Neural crest cell (in vitro differentiated cells): ENCODE measurements at places on chromosomes 12 and 14.

DNA sequence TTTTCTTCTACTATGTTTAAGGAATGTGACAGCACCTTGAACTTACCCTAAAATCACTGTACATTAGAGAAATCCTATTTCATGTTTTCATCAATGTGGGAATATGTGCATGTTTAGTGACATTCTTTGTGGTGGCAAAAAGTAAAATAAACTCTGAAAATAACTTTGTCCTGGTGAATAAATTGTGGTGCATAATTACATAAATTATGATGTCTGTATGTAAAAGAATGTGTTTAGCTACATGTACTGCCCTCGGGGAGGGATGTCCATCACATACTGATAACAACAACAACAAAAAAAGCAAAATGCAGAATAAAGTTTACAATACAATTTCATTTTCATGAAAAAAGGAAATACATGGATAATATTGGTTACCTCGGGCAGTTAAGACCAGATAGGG, 157.3 kb downstream of the METTL25 start:
- DNase-seq = no peak

DNA sequence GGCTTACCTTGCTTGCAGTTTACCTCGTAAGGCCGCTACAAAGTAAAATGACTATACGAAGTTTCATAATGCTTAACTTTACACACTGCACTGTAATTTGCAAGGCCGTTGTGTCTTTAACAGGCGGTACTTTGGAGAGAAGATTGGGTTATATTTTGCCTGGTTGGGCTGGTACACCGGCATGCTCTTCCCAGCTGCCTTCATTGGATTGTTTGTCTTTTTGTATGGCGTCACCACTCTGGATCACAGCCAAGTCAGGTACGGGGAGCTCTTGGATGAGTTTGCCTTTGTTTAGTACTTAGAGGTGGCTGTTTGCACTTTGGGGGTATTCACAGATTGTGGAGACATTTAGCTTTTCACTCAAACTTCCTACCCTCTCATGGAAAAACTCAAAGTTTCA, 167.8 kb downstream of the SLC5A8 start:
- DNase-seq = no peak

DNA sequence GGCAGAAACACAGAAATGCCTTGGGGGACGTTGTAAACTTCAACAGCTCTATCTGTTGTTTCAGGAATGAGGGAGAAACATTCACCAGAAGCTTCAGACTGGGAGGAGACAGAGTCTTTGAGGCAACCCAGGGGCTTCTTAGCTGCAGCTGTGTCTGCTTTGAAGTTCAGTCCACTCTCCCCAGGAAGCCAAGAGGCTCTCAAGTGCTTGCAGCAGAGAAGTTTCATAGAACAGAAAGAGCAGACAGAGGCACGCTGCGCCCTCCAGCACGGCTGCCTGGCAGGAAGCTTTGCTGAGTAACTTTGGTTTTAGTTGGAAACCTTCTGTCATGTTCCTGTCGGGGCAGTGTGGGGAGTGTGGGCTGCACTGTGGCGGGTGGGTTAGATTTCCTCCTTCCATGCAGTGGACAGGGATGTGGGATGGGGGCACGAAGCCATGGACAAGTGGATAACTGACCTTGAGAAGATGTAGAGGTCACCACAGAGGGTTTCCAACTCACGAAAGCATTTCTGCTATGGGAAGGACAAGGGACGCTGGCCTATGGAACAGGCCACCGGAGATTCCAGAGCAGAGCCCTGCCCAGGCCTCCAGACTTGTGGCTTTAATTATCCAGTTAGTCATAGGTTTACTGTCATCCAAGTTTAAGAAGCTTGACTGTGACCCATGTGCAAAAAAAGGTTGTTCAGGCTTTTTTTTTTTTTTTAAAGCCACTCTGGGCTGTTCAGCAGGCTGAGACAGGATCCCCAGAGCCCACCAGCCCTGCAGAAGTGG, 107.7 kb downstream of the ARF6 start:
- DNase-seq = no peak

- DNase-seq = peak; percentile 23
Observed at GRCh38 chr12:65306366-65307168, 28.1 kb downstream of the MSRB3 start.

- no peak for DNase-seq
Observed at GRCh38 chr12:11815397-11815796, 165.9 kb downstream of the ETV6 start.

DNA sequence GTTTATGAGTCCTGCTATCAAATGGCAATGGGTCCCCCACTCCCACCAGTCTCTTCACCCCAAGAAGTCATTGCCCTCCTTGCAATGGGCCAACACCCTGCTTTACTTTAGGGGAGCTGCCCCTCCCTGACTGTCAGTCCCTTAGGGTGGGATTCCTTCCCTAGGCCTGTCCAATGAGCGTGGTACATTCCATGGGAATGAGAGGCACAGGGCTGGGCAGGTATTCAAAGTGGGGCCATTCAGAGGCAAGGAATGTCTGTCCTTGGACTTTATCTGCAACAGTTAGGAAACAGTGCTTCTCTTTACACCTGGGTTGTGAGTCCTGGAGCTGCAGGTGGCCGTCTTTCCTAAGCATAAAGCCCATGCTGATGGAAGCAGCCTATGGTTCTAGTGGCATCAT, 40.8 kb downstream of the TMEM132C start:
- DNase-seq = no peak

DNA sequence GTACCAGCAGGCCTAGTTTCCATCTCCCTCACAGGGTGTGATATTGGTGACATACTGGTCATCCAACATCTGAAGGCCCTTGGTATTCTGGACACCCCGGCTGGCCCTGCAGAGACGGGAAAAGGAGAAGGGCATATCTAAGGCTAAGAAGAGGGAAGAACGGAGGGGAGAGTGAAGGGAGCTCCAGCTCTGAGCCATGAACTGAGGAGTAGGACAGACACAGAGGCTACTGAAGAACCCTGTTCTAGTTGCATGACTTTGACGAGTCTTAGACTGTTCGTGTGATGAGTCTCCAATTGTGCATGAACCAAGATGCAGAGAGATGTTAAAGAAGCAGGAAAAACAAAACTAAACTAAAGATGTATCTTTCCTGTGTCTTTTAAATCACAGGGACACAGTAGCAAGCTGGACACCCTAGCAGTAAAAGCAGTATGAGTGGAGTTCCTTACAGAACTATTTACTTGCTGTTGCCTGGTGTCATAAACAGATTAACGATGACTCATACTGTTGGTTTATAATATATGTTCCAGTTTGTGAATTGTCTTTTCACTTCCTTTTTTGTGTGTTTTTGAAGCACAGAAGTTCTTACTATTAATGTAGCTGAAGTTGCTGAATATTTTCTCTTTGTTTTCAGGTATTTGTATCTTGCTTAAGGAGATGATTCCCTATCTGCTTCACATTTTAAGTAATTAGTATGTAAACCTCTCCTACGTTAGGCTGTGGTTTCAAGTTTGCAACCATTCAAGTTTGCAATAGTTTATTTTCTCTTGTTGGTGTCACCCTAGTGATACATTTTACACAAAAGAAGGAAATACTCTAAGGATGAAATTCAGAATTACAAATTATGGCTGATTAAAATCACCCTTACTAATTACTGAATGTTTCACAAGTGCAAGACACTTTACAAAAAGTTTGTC, 15.7 kb downstream of the FAR2 start:
- DNase-seq = no peak

GRCh38 chr14:73785834-73786635, 65.6 kb upstream of the PTGR2 start:
- peak; percentile 51 for DNase-seq

DNA sequence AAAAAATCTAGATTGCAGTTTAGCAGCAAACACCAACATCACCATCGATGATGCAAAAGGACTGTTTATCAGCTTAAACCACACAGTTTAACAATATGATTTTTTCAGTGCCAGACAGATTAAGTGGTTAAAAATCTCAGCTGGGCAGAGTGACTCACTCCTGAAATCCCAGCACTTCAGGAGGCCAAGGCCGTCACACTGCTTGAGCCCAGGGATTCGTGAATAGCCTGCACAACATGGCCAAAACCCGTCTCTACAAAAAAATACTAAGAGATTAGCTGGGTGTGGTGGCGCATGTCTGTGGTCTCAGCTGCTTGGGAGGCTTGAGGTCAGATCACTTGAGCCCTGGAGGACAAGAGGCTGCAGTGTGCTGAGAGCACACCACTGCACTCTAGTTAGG, 8.9 kb downstream of the RSRC2 start:
- DNase-seq = no peak

DNA sequence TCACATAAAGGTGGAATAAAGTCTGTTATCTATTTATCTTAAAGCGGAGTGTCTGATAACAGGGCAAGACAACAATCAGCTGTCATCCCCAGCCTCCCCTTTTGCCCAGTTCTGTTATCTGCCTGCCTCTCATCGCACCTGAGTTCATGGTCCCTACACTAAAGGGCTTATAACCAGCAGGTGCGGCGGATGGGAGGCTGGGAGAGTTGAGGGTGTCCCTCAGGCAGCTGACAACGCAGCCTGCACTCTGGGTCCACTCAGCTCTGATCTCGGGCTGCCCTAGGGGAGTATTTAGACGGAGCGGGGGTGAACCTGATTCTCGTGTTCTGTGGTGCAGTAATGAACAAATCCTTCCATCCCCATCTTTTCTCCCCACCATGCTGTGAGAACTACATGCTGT, 34.0 kb upstream of the JDP2 start:
- DNase-seq = no peak

DNA sequence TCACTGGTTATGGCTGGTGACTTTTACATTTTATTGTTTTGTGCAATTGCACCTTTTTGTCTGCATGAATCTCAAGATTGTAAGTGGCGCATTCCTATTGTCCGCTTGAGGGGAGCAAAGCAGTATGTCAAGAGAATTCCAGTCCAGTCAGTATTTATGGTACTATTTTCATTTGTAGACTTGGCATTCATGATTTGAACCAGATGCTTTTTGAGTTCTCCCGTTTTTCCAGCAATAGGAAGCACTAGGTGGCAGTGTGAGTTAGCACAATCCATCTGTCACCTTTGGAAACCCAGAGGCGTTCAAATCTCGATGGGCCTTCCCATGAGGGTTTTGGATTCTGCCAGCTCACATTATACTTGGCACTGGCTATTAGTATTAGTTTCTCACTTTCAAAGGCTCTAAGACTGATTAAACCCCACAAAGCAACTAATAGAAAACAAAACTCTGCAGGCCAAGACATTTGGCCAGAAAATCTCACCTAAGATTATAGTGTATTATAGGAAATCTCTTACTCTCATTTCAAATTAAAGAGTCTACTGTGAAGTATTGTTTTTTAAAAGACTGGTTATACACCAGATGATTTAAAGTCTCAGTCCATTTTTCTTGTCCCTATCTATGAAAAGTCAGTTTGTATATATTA, 2.2 kb downstream of the DACT1 start:
- DNase-seq = peak; percentile 34

- DNase-seq = no peak
Observed at GRCh38 chr14:99659333-99659741, 14.4 kb downstream of the HHIPL1 start.

DNA sequence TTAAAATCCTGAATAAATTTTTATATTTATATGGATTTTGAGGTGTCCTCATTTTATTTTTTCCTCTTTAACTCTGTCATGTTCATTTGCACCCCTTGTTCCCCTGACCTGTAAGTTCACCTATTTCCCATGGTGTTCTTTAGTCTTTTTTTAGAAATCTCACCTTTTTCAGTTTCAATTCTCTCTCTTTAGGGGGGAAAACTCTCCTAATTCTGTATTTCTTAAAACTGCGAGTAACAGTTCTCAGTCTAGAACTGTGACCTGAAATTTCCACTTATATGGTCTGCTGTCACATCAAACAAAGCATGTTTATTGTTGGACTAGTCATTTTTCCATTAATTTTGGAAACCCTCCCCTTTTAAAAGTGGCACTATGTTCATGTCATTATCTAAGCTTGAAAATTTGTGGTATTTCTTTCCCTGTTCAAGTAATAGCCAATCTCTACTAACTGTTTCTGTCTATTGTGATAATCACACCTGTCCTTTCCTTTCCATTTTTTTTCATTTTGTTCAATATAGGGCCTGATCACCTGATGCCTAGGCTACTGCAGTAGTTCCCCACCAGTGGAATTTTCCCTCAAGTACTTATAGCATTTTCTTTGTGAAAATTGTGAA, 14.0 kb upstream of the FBXO33 start:
- DNase-seq = no peak

- no peak for DNase-seq
Observed at GRCh38 chr14:52641745-52642144, 53.6 kb downstream of the ERO1A start.

GRCh38 chr14:49659526-49660455, 24.7 kb upstream of the DNAAF2 start:
- no peak for DNase-seq

GRCh38 chr12:65836419-65837197, 12.3 kb downstream of the HMGA2 start:
- no peak for DNase-seq

DNA sequence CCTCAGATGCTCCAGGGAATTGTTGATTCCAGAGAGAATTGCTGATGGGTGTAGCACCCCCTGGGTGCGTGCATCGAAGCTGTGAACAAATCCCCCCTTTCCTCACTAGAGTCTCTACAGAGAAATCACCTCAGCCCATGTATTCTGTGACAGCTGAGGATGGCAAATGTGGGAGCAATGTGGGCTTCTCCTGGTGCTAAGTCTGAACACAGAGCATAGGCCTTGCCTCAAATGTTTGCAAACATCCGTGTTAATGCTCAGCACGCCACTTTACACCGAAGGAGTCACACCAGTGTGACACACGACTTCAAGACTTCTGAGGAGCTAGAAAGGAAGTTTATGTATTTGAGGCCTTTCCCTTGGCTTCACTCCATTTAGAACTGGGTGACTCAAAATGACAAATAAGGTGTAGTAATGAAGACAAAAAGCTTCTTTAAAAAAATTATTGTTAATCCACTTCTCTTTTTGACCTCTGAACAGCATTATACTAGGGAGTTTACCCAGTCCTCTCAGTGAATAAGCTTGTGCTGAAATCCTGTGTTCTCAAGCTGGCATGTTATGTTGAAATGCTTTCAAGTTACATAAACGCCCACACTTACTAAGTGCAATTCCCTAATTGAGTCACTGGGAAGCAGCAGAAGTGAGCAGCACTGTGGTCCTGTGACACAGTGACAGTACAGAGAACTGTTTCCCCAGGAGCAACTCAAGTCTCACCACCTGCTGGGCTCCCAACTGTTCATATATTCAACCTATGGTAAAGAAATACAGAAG, 92.9 kb downstream of the FAR2 start:
- DNase-seq = no peak

DNA sequence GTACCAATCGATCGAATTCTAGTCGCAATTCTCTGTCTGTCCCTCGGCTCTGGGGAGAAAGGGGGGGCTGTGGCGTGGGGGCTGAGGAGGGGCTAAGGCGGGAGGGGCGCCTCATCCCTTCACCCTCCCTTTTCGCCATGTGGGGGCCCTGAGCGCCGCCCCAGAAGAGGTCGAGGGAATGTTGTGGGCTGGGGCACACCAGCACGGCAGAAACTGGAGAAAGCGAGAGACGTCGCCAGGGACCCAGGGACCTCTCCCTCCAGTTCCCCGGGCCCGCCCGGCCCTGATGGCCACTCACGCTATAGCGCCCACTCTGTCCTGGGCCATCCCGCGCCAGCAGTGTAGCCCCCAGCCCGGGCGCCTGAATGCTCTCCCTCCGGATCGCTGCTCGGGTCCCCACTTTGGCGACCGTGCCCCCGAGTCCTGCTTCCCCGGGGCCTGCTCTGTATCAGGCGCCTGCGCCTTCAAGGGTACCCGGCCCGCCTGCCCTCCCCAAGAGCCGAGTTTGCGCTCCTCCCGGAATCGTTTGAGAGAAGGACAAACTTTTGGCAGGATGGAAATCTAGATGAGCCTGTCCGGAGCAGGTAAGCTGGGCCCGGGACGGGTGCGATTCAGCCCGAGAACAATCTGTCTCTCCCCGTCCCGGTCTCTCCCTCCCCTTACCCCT, 62.6 kb downstream of the SMUG1 start:
- DNase-seq = peak; percentile 16

- no peak for DNase-seq
Observed at GRCh38 chr14:85601246-85601645, 71.3 kb downstream of the FLRT2 start.

- no peak for DNase-seq
Observed at GRCh38 chr14:74892745-74893144, 11.0 kb downstream of the DLST start.
